Left lobe of liver (tissue), 2 donors: ENCODE measurements at places on chromosomes 2 and 18.

DNA sequence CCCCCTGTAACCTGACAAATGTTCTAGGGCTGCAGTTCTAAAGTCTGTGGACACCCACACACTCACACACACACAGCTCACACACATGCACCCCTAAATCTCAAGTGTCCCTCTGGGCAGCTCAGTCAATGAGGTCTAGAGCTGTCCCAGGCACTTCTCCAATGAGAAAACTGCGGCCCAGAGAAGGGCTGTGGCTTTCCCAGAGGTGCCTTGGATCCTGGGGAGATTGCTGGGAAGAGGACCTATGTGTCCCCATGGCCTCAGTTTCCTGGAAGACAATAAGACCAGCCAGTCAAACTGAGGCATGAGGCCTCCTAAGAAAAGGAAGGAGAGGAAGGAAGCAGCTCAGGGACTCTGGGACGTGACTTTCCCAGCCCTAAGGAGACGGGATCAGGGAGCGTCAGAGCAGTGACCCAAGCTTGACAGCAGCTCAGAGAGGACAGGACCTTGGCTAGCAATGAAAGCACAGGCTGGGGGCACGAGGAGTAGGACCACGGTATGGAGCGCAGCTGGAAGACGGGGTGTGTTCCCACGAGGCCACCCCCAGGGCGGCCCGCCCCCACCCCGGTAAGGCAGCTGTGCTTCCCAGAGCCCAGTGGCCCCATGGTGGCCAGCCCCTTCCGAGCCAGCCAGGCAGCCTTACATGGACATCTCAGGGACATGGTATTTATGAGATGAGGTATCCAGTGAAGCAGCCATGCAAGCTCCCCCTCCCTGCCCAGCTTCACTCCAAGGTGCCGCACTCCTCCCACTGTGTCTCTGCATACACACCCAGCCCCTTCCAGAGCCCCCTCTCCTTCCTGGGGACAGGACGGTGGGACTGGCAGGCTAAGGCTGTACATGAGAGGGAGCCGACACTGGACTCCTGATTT lies 46.0 kb downstream of the TNS1 start:
- DNase-seq = no peak

GRCh38 chr2:196718419-196719109 lies 79.0 kb downstream of the CCDC150 start:
- no peak for DNase-seq

- peak; percentile 72 for DNase-seq
Observed at GRCh38 chr2:11348209-11348749, 3.8 kb upstream of the ROCK2 start.

- DNase-seq = no peak
Observed at GRCh38 chr2:130760754-130761751, 5.7 kb downstream of the AMER3 start.

- no peak for DNase-seq
Observed at GRCh38 chr2:26297061-26297460, 48.9 kb upstream of the SELENOI start.

- no peak for DNase-seq
Observed at GRCh38 chr2:28956415-28956826, 24.7 kb upstream of the TOGARAM2 start.

GRCh38 chr2:98383166-98383565 lies 36.9 kb downstream of the CNGA3 start:
- DNase-seq = no peak

DNA sequence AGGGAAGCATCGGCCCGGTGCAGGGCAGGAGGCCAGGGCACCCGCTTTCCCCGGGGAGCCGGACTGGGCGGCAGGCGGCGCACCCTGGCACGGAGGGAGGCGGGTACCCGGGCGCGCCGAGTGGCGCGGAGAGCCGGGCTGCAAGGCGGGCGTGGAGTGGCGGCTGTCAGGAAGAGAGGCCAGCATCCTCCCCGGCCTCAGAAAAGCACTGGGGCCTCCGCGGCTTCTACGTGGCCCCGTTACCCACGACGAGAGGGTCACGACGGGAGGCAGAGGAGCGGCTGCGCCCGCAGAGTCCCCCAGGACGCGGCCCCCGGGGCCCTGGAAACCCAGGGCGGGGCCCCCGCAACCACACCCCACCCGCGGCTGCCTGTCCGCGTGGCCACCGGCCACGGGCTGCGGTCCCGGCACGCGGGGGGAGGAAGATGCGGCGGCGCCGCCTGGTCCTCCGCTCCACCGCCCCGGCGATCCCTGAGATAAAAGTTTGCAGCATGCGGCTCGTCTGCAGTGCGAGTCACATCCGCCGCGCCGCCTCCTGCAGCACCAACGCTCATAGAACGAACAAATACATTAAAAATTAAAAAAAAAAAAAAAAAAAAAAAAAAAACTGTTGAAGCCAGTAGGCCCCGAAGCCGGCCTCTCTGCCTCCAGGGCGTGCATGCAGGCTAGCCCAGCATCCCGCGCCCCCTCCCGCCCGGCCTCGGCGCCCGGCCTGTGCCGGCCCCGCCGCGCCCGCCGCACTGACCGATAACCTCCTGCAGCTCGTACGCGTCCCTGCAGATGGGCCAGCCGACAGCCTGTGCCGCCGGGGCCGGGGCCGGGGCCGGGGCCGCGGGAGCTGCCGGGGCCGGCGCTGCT lies 683 bp downstream of the STK39 start:
- DNase-seq = peak; percentile 60

- no peak for DNase-seq
Observed at GRCh38 chr2:161416708-161417437, 776 bp downstream of the TBR1 start.

GRCh38 chr2:27720004-27720551 lies 51.4 kb upstream of the MRPL33 start:
- no peak for DNase-seq

DNA sequence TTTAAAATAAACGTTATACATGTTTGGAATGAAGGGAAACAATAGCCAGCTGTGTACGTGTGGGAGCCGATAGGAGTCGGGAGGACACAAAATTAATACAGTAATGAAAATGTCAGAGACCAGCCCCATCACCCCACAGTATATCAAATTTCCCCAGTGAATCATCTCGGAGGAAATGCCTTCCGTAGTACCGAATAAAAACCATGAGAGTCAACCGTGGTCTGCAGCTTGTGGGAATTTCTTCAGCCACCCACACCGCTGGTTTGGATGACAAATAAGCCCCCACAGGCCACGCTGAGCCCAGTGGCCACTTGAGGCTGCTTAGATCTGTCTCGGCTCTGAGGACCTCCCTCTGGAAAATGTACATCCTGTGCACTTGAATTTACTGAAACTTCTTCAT lies 133.7 kb downstream of the COL6A3 start:
- DNase-seq = no peak

DNA sequence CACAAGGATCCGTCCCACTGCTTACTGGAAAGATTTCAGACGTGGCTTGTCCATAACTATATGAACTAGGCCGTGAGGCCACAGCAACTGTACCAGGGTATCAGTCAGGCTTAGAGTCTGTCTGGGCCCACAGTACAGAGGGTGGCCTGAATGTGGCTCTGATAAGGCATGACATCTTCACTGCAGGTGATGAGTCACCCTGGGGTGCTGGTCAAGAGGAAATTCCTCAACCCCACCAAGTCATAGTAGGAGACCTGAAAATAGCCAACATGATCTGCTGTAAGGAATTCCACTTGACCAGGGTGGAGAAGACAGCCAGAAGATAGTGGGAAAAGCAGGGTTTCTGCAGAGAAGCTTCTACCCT lies 107.7 kb downstream of the INHBB start:
- DNase-seq = no peak

DNA sequence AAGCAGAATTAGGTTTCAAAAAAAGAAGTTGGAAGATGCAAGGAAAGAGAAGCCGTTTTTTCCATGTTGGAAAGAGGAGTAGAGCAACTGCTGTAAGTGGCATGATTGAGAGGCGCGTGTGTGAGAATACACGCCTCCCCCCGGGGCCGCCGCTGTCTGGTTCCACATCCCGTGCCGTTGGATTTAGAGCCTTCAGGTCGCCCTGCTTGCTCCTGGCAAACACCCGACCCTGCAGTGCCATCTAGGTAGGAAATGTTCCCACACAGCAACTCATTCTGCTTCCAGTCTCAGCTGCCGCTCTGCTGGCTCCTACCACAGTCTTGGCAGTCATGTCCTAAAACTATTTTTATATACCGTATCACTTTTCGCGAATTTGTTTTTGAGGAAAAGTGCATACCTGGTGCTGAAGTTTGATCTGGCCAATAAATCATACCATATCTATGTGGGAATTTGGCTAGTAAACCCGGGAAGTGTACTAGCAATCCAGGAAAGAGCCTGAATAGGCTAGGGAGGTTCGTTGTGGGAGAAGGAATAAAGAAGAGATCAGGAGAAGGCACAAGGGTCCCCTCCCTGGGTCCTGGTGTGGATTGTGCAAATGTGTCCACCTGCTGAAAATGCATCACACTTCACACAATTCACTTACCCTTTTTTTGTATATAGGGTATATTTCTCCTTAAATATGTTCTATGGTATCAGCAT lies 372.7 kb downstream of the FBXO15 start:
- no peak for DNase-seq

DNA sequence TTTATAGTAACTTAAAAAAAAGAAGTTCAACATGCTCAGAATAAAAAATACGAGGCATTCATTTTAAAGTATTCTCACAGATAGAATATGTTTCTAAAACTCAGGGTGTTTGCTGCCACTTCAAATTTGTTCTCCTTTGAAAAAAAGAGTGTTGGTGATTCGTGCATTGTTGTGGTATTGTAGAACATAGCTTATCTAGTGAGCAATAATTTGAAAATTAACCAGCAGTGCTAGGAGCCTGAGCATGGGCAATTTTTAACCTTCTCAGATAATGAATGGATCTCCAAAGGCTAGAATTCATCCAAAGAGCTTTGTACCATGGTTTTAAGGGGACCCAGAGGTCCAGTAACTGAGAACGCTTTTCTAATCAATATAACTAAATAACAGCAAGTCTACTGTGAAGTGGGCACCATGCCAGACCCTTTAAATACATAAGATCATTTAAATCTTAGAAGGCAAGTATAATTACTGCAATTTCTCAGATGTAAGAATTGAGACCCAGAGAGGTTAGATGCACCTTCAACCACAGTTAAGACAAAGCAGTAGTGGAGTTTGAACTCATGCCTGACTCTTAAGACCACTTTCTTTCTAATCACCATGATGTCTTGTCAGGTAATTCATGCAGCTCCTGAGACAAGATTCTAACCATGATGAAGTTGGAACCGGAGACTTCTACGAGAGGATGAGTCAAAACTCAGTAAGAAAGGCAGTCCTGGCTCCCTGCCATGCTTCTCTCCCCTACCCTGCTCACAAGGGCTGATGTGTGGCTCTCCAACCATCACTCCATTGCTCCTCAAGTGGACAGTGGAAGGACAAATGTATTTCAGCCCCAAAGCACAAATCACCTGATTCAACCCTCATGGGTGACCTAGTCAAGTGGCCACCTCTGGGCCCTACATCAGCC lies 3.4 kb downstream of the CYRIA start:
- DNase-seq = no peak

GRCh38 chr18:70190529-70190928 lies 15.0 kb downstream of the RTTN start:
- DNase-seq = no peak

DNA sequence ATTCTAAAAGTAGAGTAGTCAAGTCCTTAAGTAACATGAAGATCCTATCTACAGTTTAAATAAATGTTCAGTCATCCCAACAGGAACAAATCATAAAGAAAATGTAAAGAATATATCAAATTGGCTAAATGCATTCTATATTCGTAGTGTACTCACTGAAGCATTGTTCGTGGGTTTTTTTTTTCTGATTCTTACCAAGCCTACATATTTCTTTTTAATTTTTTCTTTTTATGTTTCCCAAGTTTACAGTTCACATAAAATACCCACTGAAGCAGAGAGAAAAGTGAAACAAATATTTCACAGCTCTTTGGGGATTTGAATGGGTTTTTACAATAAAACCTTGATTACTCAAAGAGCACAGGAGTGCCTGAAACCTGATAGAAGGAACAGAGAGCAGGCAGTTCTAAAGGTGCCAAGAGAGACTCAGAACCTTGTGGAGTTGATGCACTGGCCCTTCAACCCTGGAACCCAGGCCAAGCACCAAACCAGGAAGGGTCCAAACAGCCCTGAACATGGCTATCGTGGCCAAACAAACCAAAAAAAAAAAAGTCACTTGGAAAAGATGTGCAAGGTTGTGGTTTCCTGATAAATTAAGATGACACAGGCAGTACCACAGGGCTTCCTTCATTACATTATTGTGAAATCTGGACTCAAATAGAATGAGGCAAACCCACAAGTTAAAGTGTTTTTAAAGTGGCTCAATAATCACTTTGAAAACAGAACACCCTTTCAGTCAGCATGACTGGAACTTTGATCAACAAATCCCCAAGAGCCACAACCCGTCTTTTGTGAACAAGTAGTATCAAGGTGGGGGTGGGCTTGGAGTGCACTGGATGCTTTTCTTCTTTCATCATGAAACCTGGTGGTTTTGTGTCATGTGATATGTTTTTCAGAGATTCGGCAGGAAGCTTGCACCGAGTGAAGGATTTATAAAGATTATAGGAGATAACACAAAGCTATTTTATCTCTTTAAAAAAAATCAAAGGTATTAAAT lies 245.0 kb upstream of the FN1 start:
- DNase-seq = peak; percentile 80

GRCh38 chr2:125721072-125721721 lies 934.8 kb upstream of the GYPC start:
- DNase-seq = no peak

GRCh38 chr2:160221391-160222276 lies 21.6 kb upstream of the ITGB6 start:
- DNase-seq = peak; percentile 43

GRCh38 chr2:2747797-2748301 lies 416.8 kb upstream of the MYT1L start:
- DNase-seq = no peak

GRCh38 chr2:104502901-104503300 lies 351.0 kb upstream of the POU3F3 start:
- no peak for DNase-seq

- peak; percentile 69 for DNase-seq
Observed at GRCh38 chr2:54708584-54709335, 14.7 kb upstream of the EML6 start.

DNA sequence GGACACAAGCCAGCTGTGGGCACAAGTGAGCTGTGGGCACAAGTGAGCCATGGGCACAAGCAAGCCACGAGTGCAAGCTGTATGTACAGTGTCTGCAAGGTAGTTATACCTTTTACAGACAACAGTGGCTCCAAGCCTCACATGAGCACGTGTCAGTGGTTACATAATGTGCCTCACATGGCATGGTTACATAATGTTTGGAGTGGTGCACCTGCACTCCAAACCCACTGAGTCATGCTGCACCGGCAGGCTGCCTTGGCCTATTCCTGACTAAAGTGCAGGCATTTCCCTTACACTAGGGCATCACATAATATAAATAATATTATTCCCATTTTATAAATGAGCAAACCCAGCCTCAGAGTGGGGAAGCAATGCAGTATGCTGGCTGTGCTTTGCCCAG lies 62.6 kb downstream of the MARCO start:
- peak; percentile 44 for DNase-seq

- no peak for DNase-seq
Observed at GRCh38 chr2:150689590-150689989, 202.1 kb upstream of the RND3 start.
